Activated CD4-positive, CD25-positive, alpha-beta regulatory T cell treated with anti-CD3 and anti-CD28 coated beads, Interleukin-2, amount 50 U/mL, for 16 hours (primary cell): ENCODE measurements at places on chromosomes 12 and 14.

GRCh38 chr12:77152623-77153193 lies 87.3 kb upstream of the E2F7 start:
- DNase-seq, result no peak

GRCh38 chr12:75528272-75528671 lies 16.9 kb upstream of the KRR1 start:
- DNase-seq, result no peak

- no peak for DNase-seq
Measured at GRCh38 chr14:62216121-62216520, 453.9 kb downstream of the SNAPC1 start.

- DNase-seq, result no peak
Measured at GRCh38 chr14:74611650-74612349, at the start of gene LTBP2. Gene LTBP2 (minus strand): TSS chr14:74612237. CDS start chr14:74611944, 293 bp downstream.

- no peak for DNase-seq
Measured at GRCh38 chr14:104968153-104968527, 10.0 kb downstream of the AHNAK2 start.

DNA sequence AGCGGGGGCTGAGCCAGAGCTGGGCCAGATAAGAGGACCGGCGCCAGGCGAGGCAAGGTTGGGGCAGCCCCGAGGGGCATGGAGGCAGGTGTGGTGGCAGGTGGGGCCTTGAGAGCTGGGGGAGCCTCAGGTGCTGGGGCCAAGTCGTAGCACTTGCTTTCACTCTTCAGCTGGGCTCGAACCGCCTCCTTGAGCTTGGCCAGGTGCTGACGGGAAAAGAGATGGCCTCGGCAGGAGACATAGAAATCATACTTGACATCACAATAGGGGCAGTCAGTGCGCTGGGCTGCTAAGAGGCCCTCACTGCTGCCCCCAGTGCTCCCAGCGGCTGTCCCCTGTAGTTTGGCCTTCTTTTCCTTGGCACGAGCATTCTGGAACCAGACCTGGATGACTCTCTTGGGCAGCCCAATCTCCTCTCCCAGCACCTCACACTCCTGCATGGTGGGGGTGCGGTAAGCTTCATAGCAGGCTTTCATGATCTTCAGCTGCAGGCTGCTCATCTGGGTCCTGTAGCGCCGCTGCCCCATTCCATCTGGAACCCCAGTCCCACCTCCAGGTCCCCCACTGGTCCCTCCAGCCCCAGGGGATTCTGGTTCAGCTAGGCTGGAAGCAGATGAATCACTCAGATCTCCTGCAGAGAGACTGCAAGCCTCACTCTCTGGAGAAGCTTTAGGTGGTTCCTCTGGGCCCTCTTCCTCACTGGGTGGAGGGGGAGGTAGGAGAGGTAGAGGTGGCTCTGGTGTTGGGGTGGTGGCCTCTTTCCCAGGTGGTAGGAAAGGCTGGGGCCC lies 28.1 kb downstream of the ZFHX2 start:
- no peak for DNase-seq

DNA sequence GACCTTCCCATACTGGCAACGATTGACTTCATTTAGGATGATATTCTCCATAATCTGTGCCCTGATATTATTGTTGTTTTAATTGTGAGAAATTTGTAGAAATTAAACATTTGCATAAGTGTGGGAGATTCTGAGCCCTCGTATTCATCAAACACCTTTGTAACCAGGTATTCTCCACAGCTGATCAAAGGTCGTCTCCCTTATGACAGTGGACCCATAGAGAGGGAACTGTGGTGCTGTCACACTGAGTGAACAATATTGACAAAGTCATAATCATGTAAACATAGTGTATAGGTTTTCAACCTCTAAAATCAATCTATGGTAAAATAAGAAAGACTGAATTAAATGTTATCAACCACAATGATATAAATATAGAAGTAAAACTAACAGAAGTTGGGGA lies 14.9 kb upstream of the PLEKHG3 start:
- DNase-seq, result no peak

- no peak for DNase-seq
Measured at GRCh38 chr12:89907659-89908058, 199.0 kb upstream of the ATP2B1 start.

GRCh38 chr12:58465418-58465817 lies 454.9 kb downstream of the LRIG3 start:
- no peak for DNase-seq

DNA sequence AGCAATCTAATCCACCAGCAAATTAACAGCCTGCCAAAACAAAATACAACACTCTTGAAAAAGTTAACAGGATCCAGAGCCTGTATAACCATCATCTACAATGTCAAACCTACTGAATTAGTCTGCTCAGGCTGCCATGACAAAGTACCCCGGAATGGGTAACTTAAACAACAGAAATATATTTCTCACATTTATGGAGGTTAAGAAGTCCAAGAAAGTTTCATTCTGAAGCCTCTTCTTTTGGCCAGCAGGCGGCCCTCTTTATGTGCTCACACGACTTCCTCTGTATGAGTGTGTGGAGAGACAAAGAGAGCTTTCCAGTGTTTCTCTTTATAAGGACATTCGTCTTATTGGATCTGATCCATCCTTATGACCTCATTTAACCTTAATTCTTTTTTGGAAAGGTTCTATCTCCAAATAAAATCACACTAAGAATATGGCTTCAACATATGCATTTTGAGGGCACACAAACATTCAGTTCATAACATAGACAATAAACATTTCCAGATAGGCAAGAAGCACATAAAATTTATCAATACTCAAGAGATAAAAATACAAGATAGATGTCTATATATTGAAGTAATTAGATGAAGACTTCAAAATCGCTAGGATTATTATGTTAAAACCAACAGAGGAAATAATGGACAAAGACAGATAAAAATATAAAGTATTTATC lies 5.9 kb upstream of the RERG start:
- DNase-seq, result no peak
